ENCODE measurements at places on chromosomes 16 and 17.

- no peak for DNase-seq
These were observed 1.8 kb upstream of the GINS2 start for GRCh38 chr16:85690469-85691064.

- peak; percentile 22 for DNase-seq
These were observed 2.0 kb downstream of the HOXB8 start for GRCh38 chr17:48612854-48613691.

GRCh38 chr16:22161999-22162655, at the start of gene SDR42E2:
SDR42E2 (plus strand) TSS chr16:22162506; CDS start chr16:22165583, 3,077 bp downstream.
- DNase-seq = peak; percentile 43

DNA sequence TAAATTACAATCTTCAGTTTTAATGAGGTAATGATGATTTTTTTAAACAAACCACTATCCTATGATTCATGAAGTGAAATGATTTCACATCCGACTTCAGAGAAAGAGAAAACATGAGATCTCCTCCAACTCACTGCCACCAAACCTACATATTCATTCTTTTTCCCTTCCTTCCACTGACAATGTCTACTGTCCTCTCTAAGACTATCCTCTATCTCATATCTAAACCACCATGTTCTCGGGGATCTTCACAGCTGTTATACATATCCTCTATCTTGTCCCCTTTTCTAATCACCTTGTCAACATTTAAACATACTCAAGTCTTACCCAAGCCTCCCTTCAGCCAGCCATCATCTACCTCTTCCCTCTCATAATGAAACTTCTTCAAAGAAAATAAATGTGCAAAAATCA, 53.5 kb downstream of the SMURF2 start:
- DNase-seq = peak; percentile 36
